ENCODE measurements at places on chromosomes 12 and 14.

DNA sequence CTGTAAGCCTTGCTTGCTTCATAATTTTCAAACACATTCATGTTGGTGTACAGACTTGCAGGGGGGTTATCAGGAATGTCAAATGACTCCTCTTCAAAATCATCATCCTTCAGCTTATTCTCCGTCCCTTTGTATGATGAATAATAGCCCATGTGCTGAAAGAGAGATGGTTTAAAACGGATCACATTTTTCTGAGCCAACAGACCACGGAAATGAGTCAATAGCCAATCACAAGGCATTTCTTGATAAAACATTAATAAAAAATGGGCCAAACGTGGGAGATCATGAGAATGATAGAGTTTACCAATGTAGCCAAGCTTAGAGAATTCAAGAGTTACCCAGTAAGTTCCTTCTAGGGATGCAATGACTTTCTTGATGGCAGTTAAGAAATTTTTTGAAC is 105.5 kb downstream of the NTS start:
- no peak for DNase-seq

DNA sequence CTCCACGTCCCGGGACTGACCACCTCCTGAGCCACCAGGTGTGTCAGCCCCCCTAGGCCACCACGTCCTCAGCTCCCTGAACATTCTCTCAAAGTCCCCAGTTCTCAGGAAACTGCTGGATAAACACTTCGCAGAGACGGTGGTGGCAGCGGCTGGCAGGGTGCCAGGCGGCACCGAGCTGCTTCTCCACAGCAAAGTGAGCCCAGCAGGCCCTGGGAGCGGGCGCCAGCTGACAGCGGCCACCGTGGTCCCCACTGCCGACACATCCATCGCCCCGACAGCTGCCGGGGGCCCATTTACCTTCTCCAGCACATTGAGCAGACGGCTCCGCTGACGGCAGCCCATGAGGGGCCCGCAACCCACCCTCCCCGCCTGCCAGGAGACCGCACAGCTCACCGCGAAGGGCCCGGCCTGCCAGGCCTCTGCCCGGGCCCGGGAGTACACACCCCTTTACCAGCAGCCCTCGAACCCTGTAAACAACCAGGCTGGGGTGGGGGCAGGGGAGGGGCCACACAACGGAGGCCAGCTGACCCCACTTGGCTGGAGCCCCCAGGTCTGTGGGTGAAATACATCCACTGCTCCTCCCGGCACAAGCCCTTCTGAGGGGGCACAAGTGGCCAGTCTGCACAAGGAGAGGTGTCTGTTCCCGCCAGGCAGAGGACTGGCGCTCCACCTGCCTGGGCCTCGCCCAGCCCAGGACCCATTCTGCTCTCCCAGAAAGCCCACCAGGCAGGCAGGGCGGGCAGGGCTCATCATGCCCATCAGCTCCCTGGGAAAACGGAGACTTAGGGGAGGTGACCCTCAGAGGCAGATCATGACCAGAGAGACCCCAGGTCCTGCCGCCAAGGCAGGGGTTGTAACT is 10.5 kb downstream of the AKT1 start:
- no peak for DNase-seq

DNA sequence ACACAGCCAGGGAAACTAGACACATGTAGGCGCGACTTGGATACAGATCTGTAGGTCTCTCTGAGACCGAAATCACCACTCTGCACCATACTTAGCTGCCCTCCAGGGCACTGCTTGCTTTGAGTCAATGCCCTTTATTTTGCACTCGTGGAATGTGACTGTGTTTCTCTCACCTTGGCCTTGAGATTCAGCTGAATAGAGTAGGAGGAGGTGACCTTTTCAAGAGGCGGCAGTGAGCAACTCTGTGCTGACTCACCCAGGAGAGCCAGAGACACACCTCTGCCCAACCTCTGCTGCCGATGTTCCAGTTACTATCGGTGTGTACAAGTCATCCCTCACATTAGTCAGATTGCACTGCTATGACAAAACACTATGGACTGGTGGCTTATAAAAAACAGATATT is 583.4 kb downstream of the VRK1 start:
- DNase-seq, result no peak

DNA sequence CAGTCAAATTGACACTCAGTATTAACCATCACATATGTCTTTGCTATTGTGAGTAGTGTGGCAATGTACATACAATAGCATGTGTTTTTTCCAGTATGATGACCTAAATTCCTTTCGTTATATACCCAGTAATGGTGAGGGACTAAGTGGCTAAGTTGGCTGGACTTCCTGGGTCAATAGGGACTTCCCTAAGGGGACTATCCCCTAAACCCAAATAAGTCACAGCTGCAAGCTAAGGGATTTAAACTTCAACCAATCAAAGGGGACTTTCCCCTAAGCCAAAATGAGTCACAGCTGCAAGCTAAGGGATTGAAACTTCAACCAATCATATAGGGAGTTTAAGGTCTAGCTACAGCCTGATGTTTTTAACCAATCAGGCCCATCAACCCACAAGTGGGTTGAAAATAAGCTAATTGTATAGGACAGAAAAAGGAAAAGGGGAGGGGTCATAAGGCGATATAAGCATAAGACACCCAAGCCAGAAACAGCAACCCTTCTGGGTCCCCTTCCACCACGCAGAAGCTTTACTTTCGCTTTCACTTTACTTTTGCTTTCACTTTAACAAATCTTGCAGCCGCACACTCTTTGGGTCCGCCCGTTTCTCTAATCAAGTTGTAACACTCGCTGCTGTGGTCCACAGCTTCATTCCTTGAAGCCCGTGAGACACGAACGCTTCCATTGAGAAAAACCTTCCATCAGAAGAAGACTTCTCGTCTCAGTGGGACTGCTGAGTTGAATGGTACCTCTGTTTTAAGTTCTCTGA is 404.4 kb downstream of the FLRT2 start:
- peak; percentile 28 for DNase-seq
